Ascending aorta (tissue), 2 donors: ENCODE measurements at places on chromosomes 12 and 14. TPM values are rescaled to one million over a fixed set of nuclear protein-coding genes. Genes with fewer than 3 reads are reported as not detected.
A peak's percentile ranks its signal among the peaks of the same experiment; 100 is the strongest.

GRCh38 chr14:23068789-23069412 is 11.6 kb upstream of the CDH24 start:
- H3K4me1 ChIP-seq, result peaks cover 7% of the 10 kb centered on the region
- peaks cover 62% of the 10 kb centered on the region for H3K36me3 ChIP-seq
- peak overlapping the region; percentile 34 for H3K27ac ChIP-seq
- DNase-seq, result peak; percentile 90
- no peak overlapping the region for H3K4me3 ChIP-seq

- H3K36me3 ChIP-seq, result peaks cover 25% of the 10 kb centered on the region
- peak overlapping the region; percentile 91 for H3K27ac ChIP-seq
- no peaks in the 10 kb centered on the region for H3K27me3 ChIP-seq
- peaks cover 7% of the 10 kb centered on the region for H3K4me1 ChIP-seq
Measured at GRCh38 chr12:53179687-53180219, 769 bp upstream of the ZNF740 start.

DNA sequence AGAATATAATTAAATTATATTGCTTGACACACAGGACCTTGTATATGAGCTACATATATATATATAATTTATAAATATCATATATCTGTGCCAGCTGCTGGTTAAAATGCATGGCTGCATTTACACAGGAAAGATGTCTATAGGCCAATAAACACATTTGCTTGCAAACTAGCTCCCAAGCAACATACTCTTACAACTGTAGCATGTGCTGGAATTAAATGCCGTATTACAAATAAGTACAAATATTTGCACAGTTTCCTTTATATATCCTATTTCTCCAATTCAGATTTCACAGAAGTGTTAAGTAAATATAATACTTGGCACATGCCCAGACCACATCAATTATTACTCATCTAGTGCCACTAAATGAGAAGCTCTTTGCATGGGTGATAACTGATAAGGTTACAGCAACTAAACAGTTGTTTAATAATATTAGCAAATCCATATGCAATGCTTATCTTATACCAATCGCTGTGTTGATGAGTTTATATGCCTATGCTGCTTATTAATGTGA is 66.7 kb upstream of the E2F7 start:
- no peaks in the 10 kb centered on the region for H3K36me3 ChIP-seq
- no peaks in the 10 kb centered on the region for H3K4me1 ChIP-seq
- H3K4me3 ChIP-seq, result no peak overlapping the region
- H3K27me3 ChIP-seq, result no peaks in the 10 kb centered on the region
- H3K27ac ChIP-seq, result no peak overlapping the region
- DNase-seq, result no peak

- no peak overlapping the region for H3K27ac ChIP-seq
- DNase-seq, result no peak
- peak overlapping the region; percentile 65 for H3K4me3 ChIP-seq
- H3K4me1 ChIP-seq, result no peaks in the 10 kb centered on the region
- no peaks in the 10 kb centered on the region for H3K27me3 ChIP-seq
Measured at GRCh38 chr12:102120886-102121285, 903 bp downstream of the PARPBP start.

Gene RNU4-1
- not detected for total RNA-seq

Gene SPIC
- total RNA-seq, result not detected

Gene SIX6
- not detected for total RNA-seq
